OCI-M1 (cell line): ENCODE measurements at places on chromosomes 13 and 19.

GRCh38 chr13:20197361-20197834, 4.7 kb upstream of the GJB2 start:
- DNase-seq: peak; percentile 53

- DNase-seq: no peak
These were observed 967.4 kb upstream of the PRR20A start for GRCh38 chr13:56173346-56173745.

DNA sequence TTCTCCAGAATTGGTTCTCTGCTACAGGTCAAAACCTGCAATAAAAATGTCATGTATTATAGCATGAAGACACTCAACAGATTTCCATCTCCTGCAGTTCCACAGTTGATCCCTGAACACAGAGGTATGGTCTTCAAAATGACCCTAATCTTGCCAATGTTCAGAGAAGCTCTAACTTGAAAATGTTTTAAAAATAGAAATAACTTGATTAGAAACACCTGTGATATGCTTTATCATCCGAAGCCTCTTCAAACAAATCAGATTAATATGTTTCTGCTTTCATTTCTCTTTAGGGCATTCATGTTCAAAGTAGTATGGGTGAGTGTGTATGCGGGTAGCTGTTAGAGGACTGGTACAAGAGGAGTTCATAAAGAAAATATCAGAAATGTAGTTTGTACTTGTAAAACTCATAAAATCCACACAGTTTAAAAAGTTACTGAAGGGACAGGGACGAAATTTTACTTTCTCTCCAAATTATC, 60.4 kb downstream of the KCNRG start:
- DNase-seq: peak; percentile 45

DNA sequence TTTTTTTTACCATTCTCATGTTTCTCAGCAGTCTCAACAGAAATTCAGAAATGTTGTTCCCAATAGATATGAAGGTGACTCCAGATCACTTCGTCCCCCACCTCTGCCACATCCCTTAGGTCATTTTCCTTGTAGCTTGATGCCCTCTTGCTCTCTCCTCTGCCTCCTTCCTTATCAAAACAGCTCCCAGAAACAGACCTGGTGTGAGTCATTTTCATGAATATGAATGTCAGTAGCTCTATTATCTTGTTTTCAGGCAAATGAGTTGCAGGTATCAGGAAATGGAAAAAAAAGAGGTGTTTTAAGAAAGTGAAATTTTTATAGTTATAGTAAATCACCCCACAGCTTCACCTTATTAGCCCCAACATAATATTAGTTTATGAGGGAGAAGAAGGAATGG, 539.3 kb downstream of the SUCLA2 start:
- no peak for DNase-seq

DNA sequence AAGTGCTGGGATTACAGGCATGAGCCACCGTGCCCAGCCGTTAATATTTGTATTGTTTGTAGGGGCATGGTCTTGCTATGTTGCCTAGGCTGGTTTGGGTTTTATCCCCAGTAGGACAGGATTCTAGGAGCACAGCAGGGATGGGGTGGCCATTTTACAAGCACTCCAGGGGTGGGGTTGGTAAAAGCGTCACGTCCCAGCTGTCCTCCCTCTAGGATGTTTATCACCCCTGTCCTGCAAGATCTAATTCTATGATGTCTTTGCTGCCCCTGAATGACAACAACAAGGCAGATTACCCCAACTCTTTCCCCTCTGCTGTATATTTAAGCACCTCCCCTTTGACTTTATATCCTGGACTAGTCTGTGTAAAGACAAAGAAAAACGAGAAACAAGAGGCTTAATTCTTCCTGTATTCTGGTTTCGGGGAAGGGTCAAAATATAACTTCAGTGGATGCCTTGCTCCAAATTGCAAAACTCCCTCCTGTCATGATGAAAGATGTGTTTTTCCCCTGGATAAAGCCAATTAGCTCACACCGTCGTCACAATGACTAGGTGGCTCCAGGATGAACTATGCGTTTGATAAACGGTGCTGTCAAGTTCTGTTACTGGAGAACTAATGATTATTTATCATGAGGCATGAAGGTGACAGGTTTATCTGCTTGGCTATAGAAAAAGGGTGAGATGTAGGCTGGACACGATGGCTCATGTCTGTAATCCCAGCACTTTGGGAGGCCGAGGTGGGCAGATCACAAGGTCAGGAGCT, 27.8 kb upstream of the OR1M1 start:
- no peak for DNase-seq

DNA sequence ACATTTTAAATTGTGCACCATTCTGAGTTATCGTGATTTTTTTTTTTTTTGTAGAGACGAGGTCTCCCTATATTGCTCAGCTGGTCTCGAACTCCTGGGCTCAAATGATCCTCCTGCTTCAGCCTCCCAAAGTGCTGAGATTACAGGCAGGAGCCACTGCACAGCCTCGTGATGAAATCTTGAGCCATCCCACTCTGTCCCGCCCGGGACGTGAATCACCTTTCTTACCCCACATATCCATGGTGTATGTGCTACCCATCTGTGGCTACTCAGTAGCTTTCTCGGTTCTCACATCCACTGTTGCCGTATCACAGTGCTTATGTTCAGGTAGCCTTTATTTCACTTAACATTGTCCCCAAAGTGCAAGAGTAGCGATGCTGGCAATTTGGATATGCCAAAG, 26.5 kb downstream of the PAK4 start:
- DNase-seq: no peak

DNA sequence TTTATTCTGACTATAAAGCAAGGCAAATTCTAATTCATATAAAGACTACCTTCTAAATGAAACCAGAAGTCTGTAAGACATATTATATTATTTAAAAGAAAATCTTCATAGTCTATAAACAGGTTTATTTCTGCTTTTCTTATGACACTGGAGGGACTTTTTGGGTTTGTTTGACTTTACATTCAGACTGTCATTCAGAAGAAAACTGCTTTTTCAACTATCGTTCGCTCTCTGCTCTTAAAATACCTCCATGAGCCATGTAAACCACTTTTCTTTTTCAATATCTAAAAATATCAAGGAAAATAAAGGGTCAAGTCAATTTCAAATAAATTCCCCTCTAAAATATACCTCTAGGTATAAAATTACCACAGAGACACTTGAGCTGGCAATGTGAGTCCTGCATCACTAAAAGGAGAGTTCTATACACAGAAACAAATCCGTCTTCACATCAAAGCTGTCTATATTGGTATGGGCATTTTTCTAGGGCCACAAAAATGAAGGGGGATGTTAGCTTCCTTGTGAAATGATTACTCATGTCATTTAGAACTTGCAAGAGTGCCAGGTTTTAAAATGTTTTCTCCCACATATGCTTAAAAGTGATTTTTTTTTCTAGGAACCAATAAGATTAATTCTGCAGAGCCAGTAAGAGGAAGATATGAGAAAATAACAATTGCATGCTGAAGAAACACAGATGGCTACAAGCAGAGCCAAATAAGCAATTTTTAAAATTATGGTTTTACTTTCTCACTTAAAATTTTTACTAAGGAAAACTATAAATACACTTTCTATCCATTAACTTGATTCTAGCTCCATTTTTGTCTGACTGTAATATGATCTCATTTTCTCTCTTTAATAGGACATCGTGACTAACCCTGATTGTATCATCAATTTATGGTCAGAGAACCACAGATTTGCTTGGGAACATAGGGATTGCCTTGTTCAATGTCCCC, 181.8 kb downstream of the TBC1D4 start:
- DNase-seq: no peak

DNA sequence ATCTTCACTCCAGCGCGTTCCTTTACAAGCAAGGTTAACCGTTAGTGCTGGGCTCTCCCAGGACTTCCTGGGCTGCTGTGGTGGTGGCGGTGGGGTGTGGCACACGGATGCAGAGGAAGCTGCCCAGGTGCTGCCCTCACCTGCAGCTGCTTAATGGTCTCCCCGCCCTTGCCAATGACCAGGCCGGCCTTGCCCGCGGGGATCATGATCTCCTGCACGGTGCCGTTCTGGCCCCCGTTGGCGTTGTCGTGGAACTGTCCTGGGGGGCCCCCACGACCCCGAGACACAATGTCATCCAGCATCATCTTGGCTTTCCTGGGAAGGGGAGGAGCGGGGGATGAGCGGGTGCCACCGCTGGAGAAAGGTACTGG, 6.1 kb downstream of the KHSRP start:
- DNase-seq: no peak

DNA sequence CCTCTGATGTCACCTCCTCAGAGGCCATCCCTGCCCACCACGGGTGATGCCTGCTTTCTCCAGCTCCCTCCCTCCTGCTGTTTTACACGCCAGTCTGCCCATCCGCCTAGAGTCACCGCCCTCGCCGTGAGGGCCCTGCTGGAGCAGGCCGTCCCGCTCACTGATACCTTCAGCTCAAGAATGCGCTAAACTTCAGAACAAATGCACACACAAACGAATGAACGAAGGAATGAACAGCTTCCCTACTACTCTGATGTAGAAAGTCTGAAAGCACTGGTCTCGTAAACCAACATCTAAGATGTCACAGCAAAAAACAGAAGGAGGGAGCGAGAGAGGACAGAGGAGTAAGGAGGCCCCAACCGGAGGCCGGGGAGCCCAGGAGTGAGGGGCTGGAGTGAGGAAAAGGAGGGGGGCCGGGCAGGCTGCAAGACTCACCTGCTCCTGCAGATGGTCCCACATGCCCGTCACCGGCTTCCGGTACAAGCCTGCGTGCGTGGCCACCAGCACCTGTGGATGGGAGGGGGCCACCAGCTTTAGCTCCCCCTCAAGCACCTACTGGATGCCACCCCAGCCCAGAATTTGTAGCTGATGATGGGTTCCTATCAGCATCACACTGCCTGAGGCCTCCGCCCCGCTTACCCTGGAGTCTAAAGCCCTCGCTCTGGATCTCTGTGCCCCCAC, 4.0 kb downstream of the PNKP start:
- no peak for DNase-seq

DNA sequence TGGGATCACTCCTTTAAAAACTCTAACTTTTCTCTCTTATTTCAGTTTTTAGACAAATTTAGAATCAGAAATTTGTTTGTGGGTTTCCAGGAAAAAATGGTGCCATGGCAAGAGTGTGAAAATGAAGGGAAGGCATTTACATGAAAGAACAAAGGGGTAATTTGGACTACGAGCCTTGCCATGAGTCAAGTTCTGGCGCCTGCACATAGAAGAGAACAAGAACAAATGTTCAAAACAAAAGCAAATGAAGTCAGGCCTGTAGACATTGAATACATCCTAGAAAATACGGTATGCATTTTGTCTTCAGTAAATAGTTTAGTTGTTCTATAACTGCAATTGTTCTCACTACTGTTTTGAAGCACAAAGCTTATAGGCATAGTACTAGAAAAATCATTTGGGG, 1390.5 kb downstream of the EFNB2 start:
- no peak for DNase-seq

DNA sequence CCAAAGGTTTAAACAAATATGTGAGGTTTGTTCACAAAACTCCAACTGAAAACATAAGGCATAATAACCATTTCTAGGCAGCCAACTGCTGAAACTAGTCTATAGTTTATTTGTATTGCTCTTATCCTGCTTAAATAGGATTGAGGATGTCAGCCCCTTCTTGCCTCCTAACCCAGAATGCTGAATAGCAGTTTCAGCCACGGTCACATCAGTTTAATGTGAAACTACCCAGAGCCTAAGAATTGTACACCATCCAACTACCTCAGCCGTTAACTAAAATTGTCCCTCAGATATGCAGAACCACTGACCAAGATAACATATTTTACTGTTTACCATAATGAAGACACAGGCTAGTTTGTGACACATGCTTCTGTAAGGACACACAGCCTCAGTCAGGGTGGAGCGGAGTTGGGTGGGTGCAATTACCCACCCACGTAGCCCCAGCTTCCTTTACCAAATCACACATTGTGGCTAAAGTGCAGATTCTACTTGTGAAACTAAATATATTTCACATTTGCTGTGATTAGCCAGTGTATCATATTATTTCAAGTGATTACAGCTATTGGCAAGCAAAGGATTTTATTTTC, 259.9 kb downstream of the EFNB2 start:
- no peak for DNase-seq

- no peak for DNase-seq
These were observed 4.6 kb downstream of the NFIC start for GRCh38 chr19:3370728-3371591.

DNA sequence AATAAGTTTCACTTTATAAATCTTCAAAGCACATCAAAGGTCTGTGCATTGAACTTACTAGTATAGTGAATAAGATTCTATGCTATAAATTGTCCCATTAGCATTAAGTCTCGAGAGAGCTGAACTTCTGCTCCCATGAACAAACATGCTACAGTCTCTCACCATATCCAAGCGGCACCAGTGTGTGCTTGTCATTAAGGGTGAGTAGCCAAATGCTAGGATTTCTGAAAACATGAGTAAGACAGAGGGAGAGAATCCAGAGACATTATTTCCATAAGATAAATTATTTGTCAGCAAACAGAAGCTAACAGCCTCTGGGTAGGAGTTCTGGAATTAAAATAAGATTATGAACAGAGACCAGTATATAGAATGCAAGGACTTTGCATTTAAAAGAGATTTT, 2882.5 kb downstream of the PCDH9 start:
- DNase-seq: no peak

DNA sequence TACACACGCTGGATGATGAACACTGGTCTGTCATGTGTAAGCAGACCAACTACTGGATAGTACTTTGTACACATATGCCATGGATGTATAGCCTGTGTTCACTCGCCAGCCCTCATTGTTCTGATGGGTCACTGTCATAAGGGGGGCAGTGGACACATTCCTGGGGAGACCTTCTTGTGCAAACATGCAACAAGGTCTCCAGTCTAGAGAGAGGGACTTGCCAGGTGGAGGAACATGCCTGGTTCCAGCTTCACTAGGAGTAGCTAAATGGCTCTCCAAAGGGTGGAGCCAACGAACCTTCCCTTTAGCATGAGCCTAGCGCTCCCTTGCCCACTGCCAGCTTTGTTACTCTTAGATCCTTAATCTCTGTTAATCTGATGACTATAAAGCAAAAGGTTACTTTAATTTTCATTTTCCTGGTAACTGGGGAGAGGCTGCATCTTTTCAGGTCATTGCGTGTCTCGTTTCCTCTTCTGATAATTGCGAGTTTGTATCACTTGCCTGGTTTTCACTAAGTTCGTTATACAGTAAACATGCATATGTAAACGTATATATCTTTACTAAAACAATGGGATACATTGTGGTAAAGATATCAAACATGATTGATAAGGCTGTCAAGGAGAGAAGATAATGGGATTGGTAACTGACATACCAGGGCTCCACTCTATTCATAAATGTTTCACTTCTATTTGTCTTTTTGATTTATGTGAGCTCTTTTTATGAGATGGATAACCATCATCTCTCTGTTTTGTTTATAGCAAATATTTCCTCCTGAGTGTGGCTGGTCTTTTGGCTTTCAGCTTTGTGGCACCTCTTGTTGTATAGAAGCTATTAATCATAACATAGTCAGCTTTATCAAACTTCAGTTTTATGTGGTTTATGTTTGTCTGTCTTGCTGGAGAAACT, 235.2 kb upstream of the SGCG start:
- no peak for DNase-seq

GRCh38 chr19:16351133-16351809, 26.6 kb downstream of the KLF2 start:
- DNase-seq: no peak
